Osteoblast (primary cell): ENCODE measurements at places on chromosomes 12 and 14. TPM values are rescaled to one million over a fixed set of nuclear protein-coding genes. Genes with fewer than 3 reads are reported as not detected.

GRCh38 chr12:39872425-39872824 is 233.5 kb downstream of the SLC2A13 start:
- DNase-seq = no peak

DNA sequence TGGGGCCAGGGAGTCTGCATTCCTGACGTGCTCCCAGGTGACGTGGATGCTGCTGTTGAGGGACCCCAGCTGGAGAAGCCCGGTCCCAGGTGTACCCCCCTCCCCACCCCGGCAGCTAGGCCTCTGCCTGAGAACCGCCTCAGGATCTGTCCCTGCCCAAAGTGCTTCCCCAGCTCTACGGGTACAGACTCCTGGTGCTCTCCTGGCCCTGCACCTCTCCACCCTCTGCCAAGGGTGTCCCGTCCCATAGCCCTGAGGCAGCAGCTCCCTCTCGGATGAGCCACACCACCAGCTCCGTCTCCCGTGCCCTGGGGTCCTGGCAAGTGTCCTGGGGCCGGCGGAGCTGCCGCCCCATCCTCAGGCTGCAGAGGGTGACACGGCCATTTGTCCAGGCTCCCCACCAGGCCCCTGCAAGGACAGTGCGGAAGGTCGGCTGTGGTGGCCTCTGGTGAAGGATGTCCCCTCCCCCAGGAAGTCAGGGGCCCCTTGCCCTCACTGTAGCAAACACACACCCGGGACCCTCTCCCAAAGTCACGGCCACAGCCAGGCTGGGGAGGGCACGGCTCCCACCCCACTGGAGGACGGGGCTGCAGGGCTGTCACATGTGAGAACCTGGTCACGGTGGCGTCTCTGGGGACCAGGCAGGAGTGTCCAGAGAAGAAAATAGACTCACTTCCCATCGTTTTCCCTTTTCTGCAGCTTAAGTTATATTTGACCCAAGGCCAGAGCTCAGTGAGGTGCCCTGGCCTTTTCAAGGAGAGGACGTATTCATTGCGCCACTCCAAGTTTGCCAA is 74.4 kb upstream of the FBRSL1 start:
- DNase-seq = no peak

GRCh38 chr12:105927564-105927963 is 211.2 kb downstream of the NUAK1 start:
- no peak for DNase-seq

DNA sequence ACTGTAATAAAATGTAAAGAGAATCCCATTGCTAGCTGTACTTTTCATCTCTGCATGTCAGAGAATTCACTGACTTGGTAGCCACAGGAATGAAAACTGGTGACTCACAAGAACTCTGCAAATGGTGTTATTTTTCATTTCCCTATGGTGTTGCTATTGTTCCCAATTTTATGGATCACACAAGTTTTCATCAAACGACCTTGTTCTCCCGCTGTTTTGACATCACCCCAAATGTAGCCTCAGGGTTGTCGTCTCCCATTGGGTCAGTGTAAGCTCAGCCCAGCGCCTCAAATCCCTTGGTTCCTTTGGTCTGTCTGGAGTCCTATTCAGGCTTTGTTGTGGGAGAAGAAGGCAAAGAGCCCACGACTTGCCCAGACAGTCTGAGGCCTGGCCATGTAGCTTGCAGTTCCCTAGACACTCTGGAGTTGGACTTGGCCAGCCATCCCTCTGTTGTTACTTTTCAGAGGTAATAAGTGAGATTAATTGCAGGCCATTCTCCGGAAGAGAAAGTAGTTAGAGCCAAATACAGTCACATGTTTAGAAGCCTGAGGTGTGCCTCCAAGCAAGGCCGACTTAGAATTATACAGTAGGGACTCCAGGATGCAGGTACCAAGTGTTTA is 159.2 kb downstream of the TGFB3 start:
- DNase-seq = peak; percentile 89

- DNase-seq = peak; percentile 3
Observed at GRCh38 chr12:61797266-61797665, 462.9 kb upstream of the USP15 start.

DNA sequence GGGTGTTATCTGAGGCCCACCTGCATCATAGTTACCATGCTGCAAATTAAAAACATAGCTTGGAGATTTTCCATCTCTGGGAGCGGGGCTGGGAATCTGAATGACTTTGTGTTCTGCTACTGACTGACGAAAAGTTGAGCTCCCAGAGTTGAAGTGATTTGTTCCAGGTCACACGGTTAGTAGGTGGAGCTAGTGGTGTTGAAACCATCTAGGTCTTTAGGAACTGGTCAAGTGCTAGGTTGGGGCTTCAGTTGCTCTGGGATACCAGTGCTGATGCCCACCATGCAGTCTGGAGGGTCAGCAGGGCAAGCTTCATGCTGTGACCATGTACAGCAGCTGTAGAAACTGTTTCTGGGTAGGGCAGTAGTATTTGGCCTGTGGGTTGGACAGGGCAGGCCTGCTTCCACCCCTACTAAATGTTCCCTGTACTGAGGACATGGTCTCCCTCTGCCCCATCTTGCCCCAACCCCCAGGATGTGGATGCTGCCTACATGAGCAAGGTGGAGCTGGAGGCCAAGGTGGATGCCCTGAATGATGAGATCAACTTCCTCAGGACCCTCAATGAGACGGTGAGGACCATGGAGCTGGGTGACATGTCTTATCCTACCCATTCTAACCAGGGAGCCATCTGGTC is 5.3 kb downstream of the KRT7 start:
- DNase-seq = no peak

GRCh38 chr12:103588680-103589079 is 1.6 kb downstream of the STAB2 start:
- no peak for DNase-seq

- DNase-seq = peak; percentile 32
Observed at GRCh38 chr12:110606253-110606611, 7.7 kb upstream of the TCTN1 start.

GRCh38 chr12:12561371-12562015 is 1.2 kb downstream of the DUSP16 start:
- DNase-seq = peak; percentile 87

DNA sequence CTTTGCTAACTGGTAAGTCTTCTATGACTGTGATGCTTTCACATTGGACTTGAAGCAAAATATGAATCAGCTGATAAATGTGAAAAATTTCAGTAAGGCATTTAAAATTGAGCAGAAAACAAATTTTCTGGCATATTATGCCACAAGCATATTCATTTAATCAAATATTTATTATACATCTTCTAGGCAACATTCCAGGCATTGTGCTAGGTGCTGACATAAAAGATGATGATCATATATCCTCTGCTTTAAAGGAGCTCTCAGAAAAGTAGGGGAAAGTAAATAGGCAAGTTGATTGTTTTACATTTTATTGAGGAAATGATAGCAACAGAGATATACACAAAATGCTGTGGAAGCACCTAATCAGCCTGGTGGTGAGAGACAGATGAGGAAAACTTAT is 248.9 kb downstream of the SLC16A7 start:
- DNase-seq = no peak

GRCh38 chr12:122366685-122367475 is 55.6 kb downstream of the CLIP1 start:
- DNase-seq = peak; percentile 93

GRCh38 chr12:102033991-102034745 is 27.6 kb downstream of the WASHC3 start:
- no peak for DNase-seq

DNA sequence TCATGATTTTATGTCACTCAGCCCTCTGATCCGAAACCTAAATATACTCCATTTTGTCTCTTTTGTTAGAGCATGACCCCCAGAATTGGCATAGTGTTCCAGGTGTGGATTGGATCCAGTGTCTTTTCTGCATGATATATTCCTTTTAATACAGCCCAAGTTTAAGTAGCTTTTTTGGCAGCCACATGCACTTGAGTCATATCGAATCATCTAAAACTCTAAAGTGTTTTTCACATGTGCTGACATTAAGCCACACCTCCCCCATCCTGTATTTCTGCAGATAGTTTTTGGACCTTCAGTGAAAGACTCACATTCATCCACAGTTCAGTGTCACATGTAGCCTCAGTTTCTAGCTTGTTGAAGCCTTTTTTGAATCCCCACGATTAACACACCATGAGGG is 30.6 kb downstream of the BORCS5 start:
- peak; percentile 38 for DNase-seq

DNA sequence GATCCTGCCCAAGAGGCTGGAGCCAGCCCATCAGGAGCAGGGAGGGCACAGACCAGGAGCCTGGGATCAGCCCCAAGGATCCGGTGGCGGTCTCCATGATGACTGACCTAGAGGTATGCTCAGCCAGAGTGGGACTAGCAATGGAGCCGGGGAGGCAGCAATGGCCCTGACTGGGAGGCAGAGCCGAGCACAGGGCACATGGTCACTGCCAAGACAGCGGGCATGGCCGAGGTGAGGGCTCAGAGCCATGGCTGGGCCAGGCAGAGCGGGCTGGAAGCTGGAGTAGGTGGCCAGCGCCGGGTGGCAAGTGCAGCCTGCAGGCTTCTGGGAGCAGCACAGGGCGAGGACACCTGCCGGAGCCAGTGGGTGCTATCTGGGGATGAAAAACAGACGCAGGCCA is 259.3 kb downstream of the BCL11B start:
- DNase-seq = no peak

GRCh38 chr14:81252278-81252677 is 31.5 kb upstream of the GTF2A1 start:
- no peak for DNase-seq

GRCh38 chr14:27605282-27605681 is 1007.4 kb upstream of the NOVA1 start:
- no peak for DNase-seq

- no peak for DNase-seq
Observed at GRCh38 chr12:630656-631632, 32.3 kb downstream of the NINJ2 start.

DNA sequence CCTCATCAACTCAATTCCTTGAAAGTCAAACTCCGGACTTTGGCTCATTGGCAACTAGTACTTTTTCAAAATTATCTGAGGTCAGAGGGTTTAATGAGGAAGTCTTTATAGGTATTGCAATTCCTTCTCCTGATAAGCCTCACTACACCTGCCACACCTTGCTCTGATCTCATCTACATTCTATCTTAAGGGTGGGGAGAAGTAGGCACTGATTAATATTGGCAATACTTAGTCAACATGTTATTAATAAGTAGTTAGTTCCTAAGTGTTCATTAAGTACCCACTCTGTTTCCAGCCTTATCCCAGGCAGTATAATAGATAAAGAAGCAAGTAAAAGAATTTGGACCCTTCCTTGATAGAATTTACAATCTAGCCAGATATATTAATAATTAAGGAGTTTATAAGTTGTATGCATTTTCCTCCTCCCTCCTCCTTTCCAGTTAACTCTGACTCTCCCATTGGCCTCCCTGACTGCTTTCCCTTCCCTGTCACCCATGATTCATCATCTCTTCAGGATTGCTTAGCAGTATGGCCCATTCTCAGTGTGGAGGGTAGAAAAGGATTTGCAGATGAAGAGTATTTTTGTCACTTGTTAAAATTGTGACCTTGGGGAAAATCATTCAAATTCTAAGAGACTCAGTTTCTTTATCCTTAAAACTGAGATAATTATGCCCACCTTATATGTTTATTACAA is 231.0 kb upstream of the ATP2B1 start:
- no peak for DNase-seq

DNA sequence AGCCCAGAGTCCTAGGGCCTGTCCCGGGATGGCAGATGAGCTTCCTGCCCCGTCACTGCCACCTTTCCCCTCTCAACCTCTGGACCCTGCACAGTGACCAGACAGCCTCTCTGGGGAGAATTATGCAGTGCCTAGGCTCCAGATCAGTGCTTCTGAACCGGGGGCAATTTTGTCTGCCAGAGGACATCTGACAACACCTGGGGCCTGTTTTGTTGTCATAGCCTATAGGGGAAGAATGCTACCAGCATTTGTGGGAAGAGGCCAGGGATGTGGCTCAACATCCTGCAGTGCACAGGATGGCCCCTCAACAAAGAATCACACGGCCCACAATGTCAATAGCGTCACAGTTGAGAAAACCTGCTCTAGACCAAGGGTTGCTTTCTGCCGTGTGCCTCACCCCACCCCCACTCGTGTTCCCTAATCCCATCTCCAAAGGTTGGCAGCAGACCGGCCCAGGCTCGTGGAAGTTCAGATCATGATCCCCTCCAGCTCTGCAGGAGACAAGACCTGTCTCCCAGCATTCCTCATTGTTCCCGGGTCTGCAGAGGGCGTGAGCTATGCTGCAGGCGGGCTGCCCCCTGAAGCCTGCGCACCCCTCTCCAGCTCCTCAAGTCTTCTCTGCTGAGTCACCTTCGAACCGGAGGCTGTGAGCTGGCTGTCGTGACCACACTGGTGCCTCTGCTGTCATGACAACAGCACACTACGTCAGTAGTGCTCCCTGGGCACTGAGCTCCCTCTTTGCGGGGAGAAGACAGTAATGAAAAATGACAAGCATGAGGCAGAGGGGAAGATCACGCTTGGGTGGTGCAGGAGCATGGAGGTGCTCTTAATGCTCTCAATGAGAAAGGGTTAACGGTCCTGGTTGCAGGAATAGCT is 2.0 kb upstream of the GAPDH start:
- peak; percentile 98 for DNase-seq

DNA sequence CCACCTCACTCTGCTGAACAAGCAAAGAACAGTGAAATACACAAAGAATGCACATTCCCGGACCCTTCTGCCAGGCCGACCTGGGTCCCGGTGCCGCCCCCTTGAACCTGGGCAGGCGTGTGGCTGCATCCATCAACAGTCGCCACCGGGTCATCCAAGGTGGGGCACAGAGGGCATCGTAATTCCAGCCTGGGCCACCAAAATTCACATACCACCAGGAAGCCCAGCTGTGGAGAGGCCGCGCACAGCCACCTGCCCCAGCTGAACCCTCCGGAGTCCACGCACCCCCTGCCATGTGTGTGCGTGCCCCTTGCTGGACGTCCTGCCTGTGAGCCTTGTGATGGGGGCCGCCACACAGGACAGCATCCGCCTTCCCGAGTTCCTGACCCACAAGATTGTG is 85.7 kb downstream of the NOC4L start:
- DNase-seq = no peak

The LRRC10 gene
- total RNA-seq = not detected in 2 replicates

The CHGA gene
- total RNA-seq = not detected in 2 replicates

The CPNE6 gene
- not detected in 2 replicates for total RNA-seq

The FGF23 gene
- total RNA-seq = not detected in 2 replicates

The IRAK3 gene
- total RNA-seq = 3.6 and 4.4 TPM in 2 replicates

The REP15 gene
- 3.5 and 4.0 TPM in 2 replicates for total RNA-seq

The PIGH gene
- 15.3 and 16.3 TPM in 2 replicates for total RNA-seq

The MED13L gene
- total RNA-seq = 359 and 476 TPM in 2 replicates

The RNFT2 gene
- total RNA-seq = 2.4 and 3.3 TPM in 2 replicates

The GRIP1 gene
- total RNA-seq = under 0.01 TPM in 2 replicates

The STXBP6 gene
- total RNA-seq = 2.9 and 5.8 TPM in 2 replicates

The MANSC1 gene
- total RNA-seq = 3.3 and 4.7 TPM in 2 replicates

The ZNF705A gene
- not detected in 2 replicates for total RNA-seq

The TMEM253 gene
- total RNA-seq = not detected in 2 replicates

The PGF gene
- 16.3 and 24.5 TPM in 2 replicates for total RNA-seq

The HHIPL1 gene
- 11.2 and 12.3 TPM in 2 replicates for total RNA-seq
